ENCODE measurements at places on chromosomes 5 and 9. TPM values are rescaled to one million over a fixed set of nuclear protein-coding genes. Genes with fewer than 3 reads are reported as not detected.

- DNase-seq = no peak
These were observed 1043.4 kb upstream of the CDH10 start for GRCh38 chr5:25688156-25688555.

GRCh38 chr9:93536167-93536566, 40.2 kb upstream of the PHF2 start:
- DNase-seq = no peak

DNA sequence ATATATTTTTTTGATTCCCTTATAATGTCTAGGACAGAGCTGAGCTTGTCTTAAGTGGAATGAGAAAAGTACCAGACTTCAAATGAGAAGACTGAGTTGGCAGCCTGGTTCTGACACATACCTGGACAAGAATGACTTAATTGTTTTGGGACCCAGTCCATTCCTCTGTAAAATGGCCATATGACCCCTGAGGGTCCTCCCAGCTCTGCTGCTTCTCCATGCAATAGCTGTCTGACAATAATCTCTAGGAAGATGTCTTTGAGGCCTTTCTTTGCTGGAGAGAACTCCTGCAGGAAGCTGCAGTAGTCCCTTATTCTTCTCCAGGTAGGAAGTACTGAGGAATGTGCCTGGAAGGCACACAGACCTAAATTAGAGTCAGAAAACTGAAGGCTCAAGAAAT, 55.9 kb upstream of the SLIT3 start:
- no peak for DNase-seq

DNA sequence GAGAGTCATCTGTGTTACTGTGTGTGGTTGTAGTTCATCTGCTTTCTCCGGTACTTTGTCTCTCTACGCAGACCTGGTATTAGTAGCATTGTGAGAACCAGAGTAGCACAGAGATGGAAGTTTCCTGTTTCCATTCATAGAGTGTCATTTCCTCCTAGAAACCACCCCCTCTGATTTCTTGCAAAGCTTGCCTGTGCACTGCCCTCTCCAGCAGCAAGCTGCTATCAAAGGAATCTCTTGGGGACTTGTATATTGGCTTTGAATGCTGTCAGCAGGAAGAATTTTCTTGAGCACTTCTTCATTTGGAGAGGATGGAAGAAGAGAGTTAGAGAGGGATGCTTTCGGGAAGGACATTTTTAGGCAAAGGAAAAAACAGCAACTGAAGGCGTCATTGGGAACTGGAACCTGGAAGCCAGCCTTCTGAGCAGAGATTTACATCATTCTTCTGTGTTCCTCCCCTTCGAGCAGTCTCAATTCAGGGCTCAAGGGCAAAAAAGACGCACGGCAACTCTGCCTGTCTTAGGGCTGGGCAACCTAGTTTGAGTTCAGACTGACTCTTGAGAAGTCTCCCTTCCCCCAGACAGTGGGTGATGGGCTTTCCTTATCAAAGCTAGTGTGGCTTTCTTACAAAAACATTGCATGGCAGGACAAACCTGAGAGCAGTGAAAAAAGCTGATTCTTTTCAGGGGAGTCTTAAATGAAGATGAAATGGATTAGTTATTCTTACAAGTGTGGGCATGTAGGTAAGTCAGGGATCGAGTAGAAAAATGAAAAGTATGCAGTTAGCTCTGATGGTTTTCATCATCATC, 226.3 kb downstream of the AOPEP start:
- DNase-seq = no peak

DNA sequence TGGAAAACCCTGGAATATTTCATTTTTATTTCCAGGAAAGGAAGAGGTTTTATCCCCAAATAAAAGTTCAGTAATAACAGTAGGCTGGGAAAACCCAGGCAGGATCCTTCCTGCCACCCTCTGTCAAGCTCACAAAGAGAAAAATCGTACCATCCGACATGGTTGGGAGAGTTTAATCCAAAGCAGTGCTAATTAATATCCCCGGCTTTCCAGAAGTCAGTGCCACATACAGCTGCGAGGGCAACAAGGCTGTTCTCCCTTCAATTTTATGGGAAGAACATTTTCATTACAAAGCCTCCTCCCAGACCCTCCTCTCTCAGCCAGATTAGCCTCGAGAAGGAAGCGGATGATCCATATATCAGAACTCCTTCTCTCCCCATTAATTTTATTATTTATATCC, 95.5 kb downstream of the PAX5 start:
- DNase-seq = no peak

DNA sequence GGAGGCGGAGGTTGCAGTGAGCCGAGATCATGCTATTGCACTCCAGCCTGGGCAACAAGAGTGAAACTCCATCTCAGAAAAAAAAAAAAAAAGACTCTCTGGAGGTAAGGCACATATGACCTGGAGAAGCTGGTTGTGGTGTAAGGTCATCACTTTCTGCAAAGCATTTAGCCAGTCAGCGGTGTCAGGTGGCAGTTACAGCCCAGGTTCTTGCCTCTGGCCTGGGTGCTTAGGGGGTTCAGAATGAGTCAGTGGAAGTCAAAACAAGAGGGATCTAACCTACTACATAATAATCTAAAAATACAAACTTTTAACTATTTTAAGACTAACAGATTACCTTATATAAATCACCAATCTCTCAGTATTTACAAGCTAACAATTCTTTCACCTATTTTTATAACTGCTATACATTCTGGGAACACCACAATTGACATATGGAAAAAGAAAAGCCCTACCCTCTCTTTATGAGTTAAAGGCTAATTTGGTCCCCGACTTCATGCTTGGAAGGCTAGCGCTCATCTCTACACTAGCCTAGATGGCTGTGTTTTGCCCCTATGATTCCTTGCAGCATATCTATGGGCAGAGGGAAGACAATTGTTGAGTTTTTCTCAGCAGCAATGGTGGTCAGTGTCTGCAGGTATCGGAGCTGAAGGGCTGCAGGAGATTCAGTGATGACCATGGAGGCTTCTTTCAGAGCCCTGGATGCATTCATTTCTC, 29.2 kb downstream of the STOM start:
- no peak for DNase-seq

GRCh38 chr9:106878934-106879333, 16.0 kb downstream of the ZNF462 start:
- peak; percentile 94 for DNase-seq

GRCh38 chr5:42351956-42352355, 71.3 kb upstream of the GHR start:
- no peak for DNase-seq

GRCh38 chr9:126113176-126113575, 213.5 kb upstream of the MVB12B start:
- peak; percentile 26 for DNase-seq

The RANBP17 gene
- 21.9 TPM for total RNA-seq

The RNF224 gene
- total RNA-seq = not detected

The PTGES gene
- 3.9 TPM for total RNA-seq

The SPATA31C1 gene
- not detected for total RNA-seq
